ENCODE measurements at places on chromosomes 12 and 14. TPM values are rescaled to one million over a fixed set of nuclear protein-coding genes. Genes with fewer than 3 reads are reported as not detected.

CISTR gene
- total RNA-seq = not detected

DNA sequence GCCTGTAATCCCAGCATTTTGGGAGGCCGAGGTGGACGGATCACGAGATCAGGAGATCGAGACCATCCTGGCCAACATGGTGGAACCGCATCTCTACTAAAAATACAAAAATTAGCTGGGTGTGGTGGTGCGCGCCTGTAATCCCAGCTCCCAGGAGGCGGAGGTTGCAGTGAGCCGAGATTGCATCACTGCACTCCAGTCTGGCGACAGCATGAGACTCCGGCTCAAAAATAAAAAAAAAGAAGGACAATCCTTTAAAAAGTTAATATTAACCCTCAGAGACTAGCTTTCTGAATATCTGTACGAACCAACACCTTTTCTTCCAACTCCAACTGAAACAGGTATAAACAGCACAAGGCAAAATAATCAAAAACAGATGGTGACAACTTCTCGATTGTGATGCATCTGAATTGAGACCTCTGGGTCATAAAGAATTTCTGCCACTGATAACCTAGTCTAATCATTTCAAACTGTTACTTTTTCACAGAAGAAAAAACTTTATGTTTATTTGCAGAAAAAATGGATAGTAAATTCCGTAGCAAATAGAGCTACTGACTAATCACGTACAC lies 27.8 kb downstream of the CLIP1 start:
- DNase-seq = no peak

- DNase-seq = no peak
Observed at GRCh38 chr12:44077294-44077693, 241.4 kb downstream of the TMEM117 start.

GRCh38 chr12:83656004-83656403 lies 969.3 kb downstream of the TMTC2 start:
- no peak for DNase-seq

- DNase-seq = no peak
Observed at GRCh38 chr12:133129368-133130037, 571 bp downstream of the ZNF891 start.
